Uterus (tissue), 4 donors: ENCODE measurements at places on chromosomes 2 and 18. TPM values are rescaled to one million over a fixed set of nuclear protein-coding genes. Genes with fewer than 3 reads are reported as not detected.

GRCh38 chr18:54215069-54215468, 9.4 kb downstream of the MBD2 start:
- DNase-seq: no peak
- H3K36me3 ChIP-seq: no peaks in the 10 kb centered on the region
- H3K4me1 ChIP-seq: peaks cover 5% of the 10 kb centered on the region
- no peak overlapping the region for H3K27ac ChIP-seq
- H3K4me3 ChIP-seq: no peak overlapping the region
- H3K27me3 ChIP-seq: no peaks in the 10 kb centered on the region

- H3K27ac ChIP-seq: no peak overlapping the region
- no peaks in the 10 kb centered on the region for H3K4me1 ChIP-seq
- H3K36me3 ChIP-seq: no peaks in the 10 kb centered on the region
- H3K4me3 ChIP-seq: no peak overlapping the region
- no peak for DNase-seq
- no peaks in the 10 kb centered on the region for H3K27me3 ChIP-seq
Measured at GRCh38 chr2:55877087-55877436, 46.5 kb downstream of the EFEMP1 start.

- no peak overlapping the region for H3K27ac ChIP-seq
- H3K4me1 ChIP-seq: no peaks in the 10 kb centered on the region
- no peak for DNase-seq
Measured at GRCh38 chr2:28906821-28907220, 12.4 kb downstream of the WDR43 start.

DNA sequence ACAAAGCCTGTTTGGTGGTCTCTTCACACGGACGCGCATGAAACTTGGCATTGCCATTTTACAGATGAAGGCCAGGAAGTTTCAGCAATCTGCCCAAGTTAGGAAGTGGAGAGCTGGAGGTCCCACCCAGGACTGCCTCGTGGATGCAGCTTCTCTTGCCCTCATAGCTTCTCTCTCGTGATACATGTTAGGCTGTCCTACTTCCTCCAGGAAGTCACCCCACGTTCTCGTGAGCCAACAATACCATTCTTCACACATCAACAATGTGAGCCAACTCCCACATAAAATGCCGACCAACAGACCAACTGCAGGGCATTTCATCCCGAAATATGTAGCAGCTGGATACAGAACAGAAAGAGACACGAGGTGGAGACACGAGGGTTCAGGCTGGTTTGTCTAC, 85.3 kb downstream of the MREG start:
- H3K27me3 ChIP-seq: no peaks in the 10 kb centered on the region
- H3K4me3 ChIP-seq: no peak overlapping the region
- no peak for DNase-seq
- H3K4me1 ChIP-seq: no peaks in the 10 kb centered on the region
- no peak overlapping the region for H3K27ac ChIP-seq

DNA sequence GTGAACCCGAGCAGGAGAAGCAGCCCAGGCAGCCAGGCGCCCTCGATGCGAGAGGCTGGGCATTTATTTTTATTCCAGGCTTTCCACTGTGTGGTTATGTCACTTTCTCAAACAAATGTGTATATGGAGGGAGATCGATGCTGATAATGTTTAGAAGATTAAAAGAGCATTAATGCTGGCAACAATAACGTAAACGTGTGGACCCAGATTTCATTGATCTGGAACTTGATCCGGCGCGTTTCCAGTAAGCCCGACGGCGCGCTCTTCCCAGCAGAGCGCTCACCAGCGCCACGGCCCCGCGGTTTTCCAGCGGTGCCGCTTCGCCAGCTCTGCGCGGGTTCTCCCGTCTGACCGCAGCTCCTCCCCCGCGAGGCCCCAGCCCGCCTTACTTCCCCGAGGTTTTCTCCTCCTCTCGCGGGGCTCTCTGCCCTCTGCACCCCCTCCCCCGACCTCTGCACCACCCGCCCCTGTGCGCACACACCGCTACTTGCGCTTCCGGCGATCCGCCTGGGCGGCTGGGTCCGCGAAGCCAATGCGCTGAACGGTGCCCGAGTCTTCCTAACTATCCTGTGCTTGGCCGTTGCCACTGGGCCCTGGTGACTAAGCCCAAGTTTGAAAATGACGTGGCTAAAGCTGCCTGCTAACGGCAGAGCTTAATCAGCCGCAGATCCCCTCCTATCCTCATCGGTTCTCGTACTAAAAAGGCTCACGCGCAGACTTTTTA, 6.1 kb downstream of the ONECUT2 start:
- no peak overlapping the region for H3K27ac ChIP-seq
- DNase-seq: no peak
- H3K27me3 ChIP-seq: peaks cover 21% of the 10 kb centered on the region
- H3K4me3 ChIP-seq: no peak overlapping the region
- H3K4me1 ChIP-seq: no peaks in the 10 kb centered on the region

Gene DHX57
- 31.2 TPM for total RNA-seq

DNA sequence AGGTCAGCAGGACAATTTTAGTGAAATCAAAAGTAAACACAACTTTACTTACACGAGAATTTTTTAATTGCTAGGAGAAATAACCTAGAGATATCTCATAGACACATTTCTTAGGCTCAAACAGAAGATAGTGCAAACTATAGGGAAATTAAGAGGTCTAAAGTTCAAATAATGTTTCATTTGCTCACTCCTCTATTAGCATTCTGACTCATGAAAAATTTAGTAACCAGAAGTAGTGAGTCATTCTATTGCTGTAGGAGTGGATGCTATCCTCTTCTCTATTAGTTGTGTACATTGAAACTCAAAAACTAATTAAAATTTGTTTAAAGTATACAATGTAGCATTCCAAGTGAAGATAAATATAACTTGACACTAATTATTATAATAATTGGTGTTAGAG, 908.3 kb upstream of the TMEFF2 start:
- H3K4me3 ChIP-seq: no peak overlapping the region
- H3K27ac ChIP-seq: no peak overlapping the region
- DNase-seq: no peak
- H3K4me1 ChIP-seq: no peaks in the 10 kb centered on the region
- no peaks in the 10 kb centered on the region for H3K36me3 ChIP-seq

DNA sequence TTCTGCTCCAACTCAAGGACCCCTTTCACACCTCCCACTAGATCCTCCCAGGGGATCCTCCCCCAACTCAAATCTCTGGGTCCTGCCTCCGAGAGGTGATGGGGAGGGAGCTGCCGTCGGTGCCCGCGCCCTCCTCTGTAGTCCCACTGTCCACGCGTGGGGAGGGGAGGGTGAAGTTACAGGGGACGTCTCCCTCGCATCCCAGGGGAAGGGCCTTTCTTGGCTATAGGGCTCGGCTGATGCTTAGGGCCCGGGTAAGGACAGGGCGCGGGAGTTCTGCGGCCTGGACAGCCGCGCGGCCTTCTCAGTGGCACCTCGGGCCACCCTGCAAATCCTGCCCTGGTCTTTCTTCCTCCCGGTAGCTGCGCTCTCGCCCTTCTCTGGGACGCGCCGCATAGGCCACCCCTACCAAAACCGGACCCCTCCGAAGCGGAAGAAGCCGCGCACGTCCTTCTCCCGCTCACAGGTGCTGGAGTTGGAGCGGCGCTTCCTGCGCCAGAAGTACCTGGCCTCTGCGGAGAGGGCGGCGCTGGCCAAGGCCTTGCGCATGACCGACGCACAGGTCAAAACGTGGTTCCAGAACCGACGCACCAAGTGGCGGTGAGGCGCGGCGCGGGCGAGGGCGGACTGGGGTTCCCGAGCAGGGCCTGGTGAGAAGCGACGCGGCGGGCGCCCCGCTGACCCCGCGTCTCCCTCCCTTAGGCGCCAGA, 1.2 kb downstream of the TLX2 start:
- peaks cover 49% of the 10 kb centered on the region for H3K27me3 ChIP-seq
- H3K4me1 ChIP-seq: no peaks in the 10 kb centered on the region
- H3K27ac ChIP-seq: no peak overlapping the region
- DNase-seq: no peak
- no peaks in the 10 kb centered on the region for H3K36me3 ChIP-seq
- H3K4me3 ChIP-seq: no peak overlapping the region

Gene CRYGD
- not detected for total RNA-seq

Gene SLC9A2
- total RNA-seq: under 0.01 TPM

Gene FOXI3
- not detected for total RNA-seq

- no peak overlapping the region for H3K4me3 ChIP-seq
- peaks cover 16% of the 10 kb centered on the region for H3K4me1 ChIP-seq
- no peaks in the 10 kb centered on the region for H3K27me3 ChIP-seq
- no peak for DNase-seq
Measured at GRCh38 chr2:54468673-54469072, 12.5 kb downstream of the SPTBN1 start.

DNA sequence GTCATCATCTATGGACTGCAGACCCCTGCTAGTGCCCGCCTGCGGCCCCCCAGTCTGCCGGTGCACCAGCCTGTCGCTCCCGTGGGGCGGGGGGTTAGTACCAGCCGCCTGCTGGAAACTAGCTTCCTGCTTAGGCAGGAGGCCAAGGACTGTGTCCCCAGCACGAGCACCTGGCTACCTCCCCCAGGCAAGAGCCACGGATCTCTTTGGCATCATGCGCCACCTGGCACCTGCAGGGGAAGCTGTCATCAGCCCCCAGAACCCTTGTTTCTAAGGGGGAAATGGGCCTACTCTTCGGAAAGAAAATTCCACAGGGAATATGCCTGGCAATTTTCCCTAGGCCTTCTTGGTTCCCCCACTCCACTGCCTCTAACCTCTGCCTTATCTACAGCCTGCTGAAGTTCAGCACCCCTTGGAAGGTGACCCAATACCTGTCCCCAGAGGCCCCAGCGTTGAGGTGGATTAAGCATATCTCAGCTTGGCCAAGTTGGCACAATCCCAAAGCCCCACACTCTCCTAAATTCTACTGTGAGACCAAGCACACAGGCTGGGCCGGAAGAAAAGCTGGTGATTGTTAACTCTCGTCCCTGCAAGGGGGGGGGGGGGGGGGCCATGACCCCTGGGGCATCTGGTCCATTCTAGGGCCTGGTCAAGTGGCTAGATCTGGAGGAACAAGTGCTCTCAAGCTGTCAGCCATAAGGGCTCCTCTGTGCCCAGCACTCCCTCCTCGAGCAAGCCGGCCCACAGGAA, 62.0 kb upstream of the POMC start:
- H3K27ac ChIP-seq: no peak overlapping the region
- H3K27me3 ChIP-seq: no peaks in the 10 kb centered on the region
- H3K36me3 ChIP-seq: no peaks in the 10 kb centered on the region
- no peak for DNase-seq

DNA sequence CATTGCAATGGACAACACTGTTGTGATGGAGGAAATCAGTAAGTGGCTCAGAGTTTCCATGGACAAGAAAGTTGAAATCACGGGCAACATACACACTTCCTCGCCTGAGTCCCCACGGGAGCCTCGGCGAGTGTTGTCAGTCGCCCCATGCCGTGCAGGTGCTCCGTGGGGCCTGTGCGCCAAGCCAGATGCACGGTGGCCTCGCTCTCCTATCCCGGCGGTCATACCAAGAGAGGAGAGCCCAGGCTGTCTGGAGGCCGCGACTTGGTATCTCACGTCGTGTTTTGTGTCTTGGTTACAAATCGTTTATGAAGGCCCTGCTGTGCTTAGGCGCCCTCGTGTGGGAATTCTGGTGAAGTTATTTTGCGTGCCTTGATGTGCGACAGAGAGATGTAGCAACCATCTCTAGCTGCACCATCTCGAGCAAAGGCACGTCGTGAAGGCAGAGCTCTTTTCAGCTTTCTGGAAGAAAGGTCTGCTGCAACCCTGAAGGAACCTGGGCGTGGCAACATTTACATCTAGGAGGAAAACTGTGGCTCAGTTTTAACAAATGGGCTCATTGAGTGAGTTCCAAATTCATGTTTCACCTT, 21.8 kb downstream of the ATG4B start:
- no peaks in the 10 kb centered on the region for H3K36me3 ChIP-seq
- H3K27ac ChIP-seq: no peak overlapping the region
- no peaks in the 10 kb centered on the region for H3K4me1 ChIP-seq
- peak; percentile 66 for DNase-seq
- H3K27me3 ChIP-seq: no peaks in the 10 kb centered on the region

DNA sequence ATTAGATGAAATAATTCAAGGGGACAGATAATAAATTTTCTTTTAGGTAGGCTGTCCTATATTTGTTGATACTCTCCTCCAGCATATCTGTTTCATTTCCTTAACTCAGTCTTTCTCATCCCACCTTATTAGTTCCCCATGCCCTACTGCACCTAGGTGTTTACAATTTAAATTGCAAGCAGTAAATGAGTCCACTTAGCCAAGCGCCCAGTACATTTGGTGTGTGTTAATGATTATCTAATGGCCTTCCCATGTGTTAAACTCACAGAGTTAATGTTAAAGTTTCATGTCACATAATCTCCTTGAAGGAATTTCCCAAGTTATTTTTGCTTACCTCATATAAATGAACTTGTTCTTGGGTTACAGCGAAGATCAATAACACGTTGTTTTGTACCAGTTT, 31.2 kb downstream of the ITGB6 start:
- H3K27ac ChIP-seq: no peak overlapping the region
- no peak for DNase-seq
- no peaks in the 10 kb centered on the region for H3K27me3 ChIP-seq
- H3K4me3 ChIP-seq: no peak overlapping the region
- H3K36me3 ChIP-seq: no peaks in the 10 kb centered on the region
- H3K4me1 ChIP-seq: peaks cover 7% of the 10 kb centered on the region

DNA sequence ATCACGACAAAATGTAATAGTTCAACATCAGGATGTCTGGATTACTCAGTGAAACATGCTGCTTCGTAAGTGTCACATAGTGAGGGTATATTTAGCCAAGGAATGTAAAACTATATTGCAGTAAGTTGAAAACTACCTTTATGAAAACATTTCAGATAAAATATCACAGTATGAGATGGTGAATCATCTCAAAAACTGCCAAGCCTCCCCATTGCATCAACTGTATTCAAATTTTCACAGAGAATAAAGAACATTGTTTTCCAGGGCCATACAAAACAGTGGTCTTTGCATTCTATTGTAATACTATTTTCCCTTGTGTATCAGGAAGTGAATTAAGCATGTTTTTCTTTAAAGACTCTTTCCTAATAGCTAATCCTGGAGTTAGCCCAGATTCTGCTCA, 47.6 kb upstream of the MSTN start:
- no peaks in the 10 kb centered on the region for H3K4me1 ChIP-seq
- H3K36me3 ChIP-seq: no peaks in the 10 kb centered on the region
- no peak overlapping the region for H3K27ac ChIP-seq
- H3K4me3 ChIP-seq: no peak overlapping the region
- H3K27me3 ChIP-seq: no peaks in the 10 kb centered on the region

Gene AGAP1
- total RNA-seq: 25.1 TPM

Gene TMBIM1
- total RNA-seq: 166 TPM

Gene LYG1
- 3.0 TPM for total RNA-seq

Gene NIFK
- 23.6 TPM for total RNA-seq

GRCh38 chr2:117963446-117963845, 50.4 kb downstream of the CCDC93 start:
- H3K4me1 ChIP-seq: no peaks in the 10 kb centered on the region
- H3K27me3 ChIP-seq: no peaks in the 10 kb centered on the region
- DNase-seq: no peak
